ENCODE measurements at places on chromosomes 3 and 15.

GRCh38 chr3:65922441-65922840, 116.3 kb downstream of the MAGI1 start:
- no peak for DNase-seq

DNA sequence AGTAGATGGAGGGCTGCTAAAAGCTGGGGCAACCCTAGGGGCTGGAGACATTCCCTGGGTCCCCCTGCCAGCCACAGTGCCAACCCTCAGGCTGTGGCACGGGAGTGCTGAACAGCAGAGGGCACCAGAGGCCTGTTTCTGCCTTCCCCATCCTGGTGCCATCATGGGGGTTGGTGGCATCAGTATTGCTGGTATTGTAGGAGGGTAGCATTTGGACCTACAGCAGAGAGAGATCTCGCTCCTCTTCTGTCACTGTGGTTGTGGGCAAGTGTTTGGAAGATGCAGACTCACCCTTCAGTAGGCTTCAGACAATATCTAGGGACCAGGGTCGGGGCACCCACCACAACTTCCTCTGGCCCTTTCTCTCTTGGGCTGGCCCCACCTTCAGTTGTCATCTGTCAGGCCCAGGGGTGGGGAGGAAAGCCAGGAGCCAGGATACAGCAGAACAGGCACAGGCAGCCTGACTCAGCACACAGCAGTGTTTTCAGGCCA, 123.5 kb downstream of the RPLP1 start:
- DNase-seq, result no peak

- no peak for DNase-seq
Measured at GRCh38 chr3:147189016-147189415, 217.3 kb downstream of the ZIC4 start.

DNA sequence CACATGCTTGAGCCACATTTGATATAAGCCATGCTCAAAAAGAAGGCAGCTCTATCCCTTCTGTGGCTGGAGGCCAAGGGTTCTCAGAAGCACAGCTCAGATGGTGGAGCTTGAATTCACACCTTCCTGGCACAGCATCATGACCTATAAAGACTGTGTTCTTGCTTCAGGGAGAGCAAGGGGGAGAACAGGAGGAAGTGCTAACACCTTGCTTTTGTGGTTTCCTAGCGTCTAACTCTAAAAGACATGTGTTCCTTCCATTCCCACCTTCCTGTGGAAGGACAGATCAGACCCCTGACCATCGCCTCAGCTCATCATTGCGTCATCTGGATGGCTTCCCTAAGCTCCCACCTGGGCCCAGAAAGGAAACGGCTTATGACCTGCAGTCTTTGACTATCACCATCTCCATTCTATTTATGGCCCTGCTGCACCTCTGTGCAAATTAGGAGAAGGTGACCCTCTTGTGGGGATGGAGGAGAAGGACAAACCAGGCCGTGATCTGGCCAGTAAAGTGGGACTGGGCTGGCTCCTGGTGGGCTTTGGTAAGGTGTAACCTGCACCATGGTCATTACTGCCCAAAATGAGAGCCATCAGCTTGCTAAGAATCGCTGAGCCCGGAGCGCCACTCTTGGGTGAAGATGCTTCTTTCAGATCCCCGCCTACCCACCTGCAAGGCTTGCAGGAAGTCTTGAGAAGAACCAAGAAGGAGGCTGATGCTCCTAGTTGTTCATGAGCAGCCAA, 128.5 kb downstream of the SERPINI1 start:
- DNase-seq, result no peak

GRCh38 chr3:133783762-133784161, 21.9 kb upstream of the SRPRB start:
- DNase-seq, result no peak

DNA sequence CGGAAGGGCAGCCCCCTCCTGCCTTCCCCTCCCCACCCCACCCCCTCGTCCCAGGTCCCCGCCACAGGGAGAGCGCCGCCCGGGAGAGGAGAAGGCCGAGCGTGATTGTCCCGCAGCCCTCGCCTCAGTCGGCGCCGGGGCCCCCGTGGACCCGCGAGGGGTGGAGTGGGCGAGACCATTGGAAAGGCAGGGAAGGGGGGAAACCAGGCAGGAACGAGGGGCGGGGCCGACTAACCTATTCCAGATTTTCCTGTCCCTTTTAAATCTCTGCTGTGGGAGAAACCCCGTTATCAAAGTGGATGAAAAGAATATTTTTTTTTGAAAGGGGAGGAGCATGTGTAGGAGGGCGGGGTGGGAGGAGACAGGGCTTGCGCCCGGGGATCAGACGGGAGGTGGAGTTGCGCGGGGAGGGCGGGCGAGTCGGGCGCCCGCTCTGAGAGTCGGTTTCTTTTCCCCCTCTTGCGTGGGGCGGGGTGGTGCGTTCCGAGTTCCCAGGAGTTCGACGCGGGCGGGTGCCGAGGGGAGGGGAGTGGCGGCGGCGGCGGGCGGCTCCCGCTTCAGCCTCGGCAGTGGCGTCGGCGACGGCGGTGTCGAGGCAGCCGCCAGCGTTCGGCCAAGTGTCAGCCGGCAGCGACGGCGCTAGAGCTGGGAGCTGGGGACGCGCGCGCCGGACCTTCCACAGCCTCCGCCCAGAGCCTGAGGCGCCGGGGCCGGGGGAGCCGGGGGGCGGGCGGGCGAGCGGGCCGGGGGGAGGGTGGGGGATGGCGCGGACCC, at the start of gene NECTIN3:
Gene NECTIN3 (plus strand): TSS at position 560 of the 774 bp plus-strand sequence. CDS start 202 bp downstream, at position 762.
- peak; percentile 99 for DNase-seq

- DNase-seq, result no peak
Measured at GRCh38 chr3:172708921-172709773, 1.7 kb downstream of the NCEH1 start.

DNA sequence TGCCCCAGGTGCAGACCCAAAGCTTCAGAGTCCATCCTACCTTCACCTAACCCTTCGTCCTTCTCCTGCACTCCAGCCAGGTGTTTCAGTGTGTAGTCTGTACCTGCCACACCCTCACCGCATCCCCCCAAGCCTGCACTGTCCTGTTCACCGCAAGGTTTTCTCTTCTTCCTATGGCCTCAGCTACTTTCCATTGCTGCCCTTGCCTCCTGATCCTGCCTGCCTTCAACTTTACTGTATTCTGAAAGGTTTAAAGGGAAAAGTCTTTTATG, 9.3 kb downstream of the GPR160 start:
- no peak for DNase-seq

- DNase-seq, result no peak
Measured at GRCh38 chr15:100461049-100461448, 67.7 kb downstream of the CERS3 start.

DNA sequence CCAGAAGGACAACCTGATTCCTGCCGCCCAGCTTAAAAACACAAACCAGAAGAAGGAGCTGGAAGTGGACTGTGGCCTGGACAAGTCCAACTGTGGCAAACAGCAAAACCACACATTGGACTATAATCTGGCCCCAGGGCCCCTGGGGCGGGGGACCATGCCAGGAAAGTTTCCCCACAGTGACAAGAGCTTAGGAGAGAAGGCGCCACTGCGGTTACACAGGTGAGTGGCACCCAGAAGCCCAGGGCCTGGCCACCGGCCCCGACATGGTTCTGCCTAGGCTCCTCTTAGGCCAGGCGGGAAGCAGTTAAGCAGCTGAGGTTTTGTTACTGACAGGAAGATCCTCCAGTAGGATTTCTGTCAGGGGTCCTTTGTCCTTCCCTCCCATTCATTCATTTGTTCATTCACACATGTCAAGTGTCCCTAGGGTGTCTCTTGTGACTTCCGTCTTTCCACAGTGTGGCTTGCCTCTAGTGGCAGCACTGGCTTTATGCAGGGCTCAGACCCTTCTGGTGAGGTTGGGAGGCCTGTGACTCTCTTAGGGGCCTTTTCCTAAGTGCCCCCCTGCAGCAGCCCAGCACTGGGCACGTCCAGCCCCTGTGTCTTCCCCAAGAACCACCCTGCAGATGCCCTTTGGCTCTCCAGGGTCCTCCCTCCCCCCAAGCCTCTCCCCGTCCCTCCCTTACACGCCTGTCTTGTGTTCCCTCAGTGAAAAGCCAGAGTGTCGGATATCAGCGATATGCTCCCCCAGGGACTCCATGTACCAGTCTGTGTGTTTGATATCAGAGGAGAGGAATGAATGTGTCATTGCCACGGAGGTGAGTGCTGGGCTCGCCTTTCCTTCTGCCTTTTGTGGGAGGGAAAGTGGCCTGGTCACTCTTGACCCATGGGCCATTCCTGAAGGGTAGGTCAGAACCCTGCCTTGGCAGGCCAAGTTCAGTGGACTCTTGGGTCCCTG, 7.8 kb downstream of the DLL4 start:
- no peak for DNase-seq

DNA sequence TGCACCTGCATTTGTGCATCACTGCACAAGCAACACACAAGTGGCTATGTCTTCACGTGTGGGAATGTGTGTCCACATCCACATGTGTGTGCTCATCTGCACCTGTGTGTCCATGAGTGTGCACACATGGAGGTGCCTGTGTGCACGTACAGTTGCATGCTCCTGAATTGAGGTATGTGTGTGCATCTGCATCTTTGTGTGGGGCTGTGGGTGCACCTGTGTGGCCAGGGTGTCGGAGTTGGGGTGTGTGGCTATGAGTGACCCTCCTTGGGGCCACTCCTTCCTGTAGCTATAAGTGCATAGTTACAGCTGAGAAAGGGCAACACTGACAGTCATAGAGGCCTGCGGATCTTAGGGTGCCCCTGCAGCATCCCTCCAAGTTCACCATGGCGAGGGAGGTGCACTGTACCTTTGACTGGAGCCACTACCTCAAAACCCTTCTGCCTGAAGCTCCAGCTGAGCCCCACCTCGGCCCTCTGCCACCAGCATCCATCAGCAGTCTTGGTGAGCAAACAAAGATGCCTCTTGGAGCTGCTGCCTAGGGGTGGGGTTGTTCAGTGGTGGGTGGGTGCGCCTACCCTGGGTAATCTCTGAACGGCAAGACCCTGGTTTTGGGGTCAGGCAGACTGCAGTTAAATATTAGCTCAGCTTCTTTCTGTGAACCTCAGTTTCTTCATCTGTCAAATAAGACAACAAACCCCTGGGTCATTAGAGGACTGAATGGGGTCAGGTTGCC, 5.2 kb upstream of the HHATL start:
- no peak for DNase-seq

- no peak for DNase-seq
Measured at GRCh38 chr3:71859123-71859519, 74.2 kb upstream of the PROK2 start.

GRCh38 chr3:58203541-58203940, 7.2 kb downstream of the DNASE1L3 start:
- no peak for DNase-seq

- DNase-seq, result peak; percentile 45
Measured at GRCh38 chr3:77370413-77370812, 330.5 kb downstream of the ROBO2 start.

GRCh38 chr3:125386811-125387210, 11.7 kb upstream of the ZNF148 start:
- peak; percentile 44 for DNase-seq

- no peak for DNase-seq
Measured at GRCh38 chr15:71139241-71139640, 24.0 kb downstream of the THSD4 start.

GRCh38 chr3:3209714-3210113, 30.2 kb upstream of the CRBN start:
- DNase-seq, result no peak

GRCh38 chr3:186097317-186097662, 11.6 kb downstream of the ETV5 start:
- no peak for DNase-seq

DNA sequence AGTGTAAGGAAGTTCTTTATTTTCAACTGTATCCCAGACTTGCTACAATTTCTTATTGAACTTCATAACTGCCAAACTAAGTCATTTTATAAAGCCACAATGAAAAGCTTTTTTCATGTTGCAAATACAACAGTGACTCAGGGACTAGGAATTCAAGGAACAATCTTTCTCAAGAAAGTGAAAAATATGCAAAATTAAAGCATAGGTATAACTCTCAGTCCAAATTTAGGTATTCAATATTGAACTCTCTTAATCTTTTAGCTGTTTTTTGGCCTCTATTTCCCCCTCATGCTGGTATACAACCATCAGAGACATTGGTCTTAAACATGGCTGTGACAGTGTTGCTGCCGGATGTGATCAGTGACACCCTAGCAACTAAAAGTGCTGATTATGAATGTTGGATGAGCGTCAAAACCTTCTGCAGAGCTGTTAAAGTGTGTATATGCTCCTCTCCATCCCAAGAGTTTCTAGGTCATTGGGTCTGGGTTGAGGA, 476.9 kb downstream of the ZNF385D start:
- DNase-seq, result no peak

GRCh38 chr15:68335655-68336054, 58.1 kb downstream of the FEM1B start:
- DNase-seq, result no peak

- no peak for DNase-seq
Measured at GRCh38 chr15:65201918-65202317, 9.4 kb downstream of the CILP start.
